ENCODE measurements at places on chromosomes 5 and 9. TPM values are rescaled to one million over a fixed set of nuclear protein-coding genes. Genes with fewer than 3 reads are reported as not detected.

SLC25A48 gene
- 5.8 TPM for total RNA-seq

ERAP2 gene
- total RNA-seq = 7.1 TPM

PRLR gene
- 11.9 TPM for total RNA-seq

PGGT1B gene
- total RNA-seq = 23.2 TPM

GPR151 gene
- not detected for total RNA-seq

TRIM7 gene
- 0.23 TPM for total RNA-seq

ACER2 gene
- 2.3 TPM for total RNA-seq

ACTBL2 gene
- total RNA-seq = not detected

DOCK8 gene
- 10.6 TPM for total RNA-seq

SCGB3A2 gene
- total RNA-seq = not detected

ARHGEF28 gene
- 14.4 TPM for total RNA-seq

FRRS1L gene
- total RNA-seq = 0.03 TPM

CBY3 gene
- total RNA-seq = not detected

PCDHB4 gene
- total RNA-seq = 0.35 TPM

CA9 gene
- 0.96 TPM for total RNA-seq

UBTD2 gene
- total RNA-seq = 7.1 TPM

STPG3 gene
- not detected for total RNA-seq

TERT gene
- 0.10 TPM for total RNA-seq

SRA1 gene
- total RNA-seq = 19.5 TPM

FSD1L gene
- 0.50 TPM for total RNA-seq

PTPRD gene
- 29.4 TPM for total RNA-seq

THOC3 gene
- 21.5 TPM for total RNA-seq

TRPM3 gene
- 0.38 TPM for total RNA-seq

GFPT2 gene
- 0.78 TPM for total RNA-seq

DPYSL3 gene
- total RNA-seq = 1.6 TPM

SMIM32 gene
- total RNA-seq = not detected

KIAA0825 gene
- 3.1 TPM for total RNA-seq

FYB1 gene
- 4.4 TPM for total RNA-seq

PFN3 gene
- not detected for total RNA-seq

KLHL9 gene
- 6.2 TPM for total RNA-seq

CARTPT gene
- not detected for total RNA-seq

PALM2AKAP2 gene
- total RNA-seq = 32.1 TPM

PCDHGA4 gene
- total RNA-seq = 0.53 TPM

NRG2 gene
- 0.81 TPM for total RNA-seq

GABRA6 gene
- total RNA-seq = not detected

FAF2 gene
- total RNA-seq = 16.5 TPM

INSYN2B gene
- not detected for total RNA-seq

CD14 gene
- 211 TPM for total RNA-seq

SPAG8 gene
- 0.50 TPM for total RNA-seq

WNK2 gene
- 3.7 TPM for total RNA-seq

TLX3 gene
- total RNA-seq = not detected

PCDHGB6 gene
- 2.3 TPM for total RNA-seq
